Right renal pelvis (tissue), 4 donors: ENCODE measurements at places on chromosomes 3 and 15. TPM values are rescaled to one million over a fixed set of nuclear protein-coding genes. Genes with fewer than 3 reads are reported as not detected.

The SOX2 gene
- 0.56 TPM for polyA plus RNA-seq

The GP9 gene
- 2.4 TPM for polyA plus RNA-seq

The CHAC1 gene
- 3.8 TPM for polyA plus RNA-seq

The PP2D1 gene
- polyA plus RNA-seq = 0.29 TPM
